ENCODE measurements at places on chromosomes 2 and 18.
A peak's percentile ranks its signal among the peaks of the same experiment; 100 is the strongest.

DNA sequence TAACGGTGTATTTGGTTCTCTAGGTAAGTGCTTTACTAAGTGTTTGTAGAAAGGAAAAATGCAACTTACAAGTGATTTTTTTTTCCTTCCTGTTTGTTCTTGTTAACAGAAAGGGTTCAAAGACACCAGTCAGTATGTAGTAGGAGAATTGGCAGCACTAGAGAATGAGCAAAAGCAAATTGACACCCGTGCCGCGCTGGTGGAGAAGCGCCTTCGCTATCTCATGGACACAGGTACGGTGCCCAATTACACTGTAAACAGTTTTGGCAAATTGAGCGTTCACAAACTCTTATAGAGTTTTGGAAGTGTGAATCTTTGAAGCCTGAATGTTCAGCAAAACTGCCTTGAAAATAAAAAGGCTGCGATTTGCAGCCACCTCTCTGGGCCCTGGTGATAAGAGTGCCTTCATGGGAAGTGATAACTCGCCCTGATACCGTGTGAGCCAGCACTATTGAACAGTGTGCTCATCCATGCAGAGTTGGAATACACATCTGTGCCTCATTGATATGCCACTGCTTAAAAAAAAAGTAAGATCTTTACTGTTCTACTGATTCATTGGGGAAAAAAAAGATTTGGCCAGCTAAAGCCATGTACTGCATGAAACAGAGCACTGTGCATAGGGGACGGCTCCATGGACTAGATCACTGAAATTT lies 54.0 kb upstream of the OTX1 start:
- DNase-seq = no peak

GRCh38 chr18:47381975-47382570 lies 130.6 kb upstream of the SKOR2 start:
- DNase-seq = no peak

- no peak for DNase-seq
Observed at GRCh38 chr2:127454595-127455565, 36.7 kb downstream of the PROC start.

GRCh38 chr2:104868505-104868866 lies 14.6 kb downstream of the POU3F3 start:
- DNase-seq = no peak

DNA sequence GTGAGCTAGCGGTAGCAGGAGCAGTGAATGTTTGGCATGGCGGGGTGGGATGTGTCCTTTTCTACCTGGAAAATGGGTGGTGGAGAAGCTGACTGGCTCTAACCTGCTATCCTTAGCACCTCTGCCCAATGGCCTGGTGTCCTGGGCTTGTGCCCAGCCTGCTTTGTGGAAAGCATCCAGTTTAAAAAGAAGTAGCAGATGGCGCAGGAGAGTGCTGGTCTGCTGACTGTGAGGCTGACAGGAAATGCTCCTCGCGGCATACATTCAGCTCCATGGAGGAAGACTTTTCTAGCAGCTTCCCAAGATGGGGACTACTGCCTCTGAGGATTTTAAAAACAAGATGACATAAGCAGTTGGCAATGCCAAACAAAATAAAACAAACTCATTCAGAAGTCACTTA lies 56.2 kb upstream of the LYPD6B start:
- no peak for DNase-seq

- DNase-seq = no peak
Observed at GRCh38 chr2:174977364-174977763, 27.8 kb downstream of the CHN1 start.

DNA sequence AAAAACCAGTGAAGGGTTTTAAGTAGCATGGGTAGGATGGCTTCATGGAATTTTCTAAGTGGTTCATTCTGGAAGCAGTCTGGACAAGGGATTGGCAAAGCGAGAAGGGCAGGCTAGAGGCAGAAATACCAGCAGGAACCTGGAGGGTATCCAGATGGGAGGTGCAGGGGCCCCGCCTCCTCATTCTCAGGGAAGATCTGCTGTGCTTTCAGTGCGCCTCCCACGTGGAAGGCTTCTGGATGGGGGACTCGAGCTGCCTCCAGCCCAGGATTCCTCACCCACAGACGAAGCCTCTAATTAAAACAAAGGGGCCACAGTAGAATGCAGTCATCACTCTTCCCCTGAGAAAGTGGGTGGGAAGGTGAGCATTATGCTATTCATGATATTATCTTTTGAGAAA lies 79.8 kb downstream of the VSNL1 start:
- DNase-seq = no peak

GRCh38 chr2:60544062-60544461 lies 9.4 kb downstream of the BCL11A start:
- no peak for DNase-seq

- DNase-seq = no peak
Observed at GRCh38 chr2:205058409-205058808, 513.1 kb downstream of the PARD3B start.

DNA sequence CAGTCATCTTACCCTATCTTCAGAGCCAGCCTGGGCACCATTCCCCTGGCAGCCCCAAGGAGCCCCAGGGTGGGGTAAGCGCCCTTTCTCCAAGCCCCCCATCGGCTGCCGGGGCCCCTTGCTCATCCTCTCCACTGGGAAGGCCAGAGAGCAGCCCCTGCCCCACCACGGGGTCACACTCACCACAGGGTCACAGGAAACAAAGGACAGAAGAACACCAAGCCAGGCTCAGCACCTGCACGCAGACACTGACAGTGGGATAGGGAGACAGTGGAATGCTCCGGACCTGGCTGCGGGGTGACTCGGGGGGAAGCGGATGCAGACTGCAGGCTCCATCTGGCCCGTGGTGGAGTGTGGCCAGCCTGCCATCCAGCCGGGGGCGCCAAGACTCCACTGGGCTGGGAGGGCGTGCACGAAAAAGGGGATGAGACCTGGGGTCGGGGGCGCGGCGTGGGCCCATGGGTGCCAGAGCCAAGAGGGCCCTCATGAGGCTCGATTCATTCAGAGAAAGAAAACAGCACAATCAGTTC lies 21.1 kb downstream of the HDAC4 start:
- DNase-seq = no peak

- no peak for DNase-seq
Observed at GRCh38 chr2:109339519-109339966, 210.5 kb downstream of the SH3RF3 start.

- peak; percentile 65 for DNase-seq
Observed at GRCh38 chr2:70069049-70069448, 18.2 kb upstream of the PCBP1 start.

DNA sequence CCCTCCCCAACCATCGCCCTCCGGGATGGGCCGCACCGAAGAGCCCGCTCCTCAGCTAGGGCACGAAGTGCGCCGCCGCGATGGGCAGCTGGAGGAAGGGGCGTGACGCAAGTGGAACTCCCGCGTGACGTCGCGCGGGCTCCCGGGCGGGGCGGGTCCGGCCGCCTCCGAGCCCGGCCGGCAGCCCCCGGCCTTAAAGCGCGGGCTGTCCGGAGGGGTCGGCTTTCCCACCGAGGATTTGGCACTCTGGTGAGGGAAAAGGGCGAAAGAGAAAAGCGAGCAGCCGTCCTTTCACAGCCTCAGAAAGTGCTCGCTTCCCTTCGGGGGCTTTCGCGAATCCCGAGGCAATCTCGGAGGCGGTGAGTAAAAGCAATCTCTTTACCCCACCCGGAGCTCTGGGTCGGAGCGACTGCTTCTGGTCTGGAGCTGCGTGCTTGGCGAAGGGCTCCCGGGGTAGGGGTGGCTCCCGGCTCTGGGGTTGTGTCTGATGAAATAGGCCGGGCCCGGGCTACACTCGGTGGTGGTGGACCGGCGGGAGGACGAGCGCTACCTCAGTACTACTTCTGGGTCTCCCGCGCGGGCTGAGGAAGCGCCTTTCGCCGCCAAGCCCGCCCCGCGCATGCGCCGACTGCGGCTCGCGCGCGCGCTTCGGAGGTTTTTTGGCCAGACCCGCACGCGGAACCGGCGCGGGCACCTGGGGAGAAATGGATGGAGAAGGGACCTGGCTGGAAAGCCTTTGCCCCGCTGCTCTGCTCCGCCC lies at the start of gene RBBP8:
Gene RBBP8 (plus strand): TSS at position 123 of the 760 bp plus-strand sequence. CDS start 3,524 bp downstream, outside the sequence.
- peak; percentile 72 for DNase-seq

- no peak for DNase-seq
Observed at GRCh38 chr2:36427790-36428243, 72.2 kb downstream of the CRIM1 start.

DNA sequence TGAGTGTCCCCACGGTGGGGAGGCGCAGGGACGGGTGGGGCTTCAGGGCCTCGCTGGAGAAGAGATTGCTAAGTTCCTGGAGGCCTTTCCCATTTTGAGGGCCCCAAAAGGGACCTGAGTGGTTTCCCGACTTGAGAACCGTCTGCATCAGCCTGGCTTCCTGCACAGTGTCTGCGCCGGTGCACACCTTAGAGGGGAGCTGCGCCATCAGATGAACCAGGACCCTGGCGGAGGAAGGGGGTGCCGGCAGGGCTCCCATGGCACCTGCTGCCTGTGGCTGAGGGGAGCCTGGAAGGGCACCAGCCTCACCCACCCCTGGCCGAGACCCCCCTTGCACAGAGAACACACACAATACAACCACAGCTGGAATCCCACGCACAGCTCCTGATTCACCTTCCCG lies 465.1 kb upstream of the MYT1L start:
- DNase-seq = no peak

DNA sequence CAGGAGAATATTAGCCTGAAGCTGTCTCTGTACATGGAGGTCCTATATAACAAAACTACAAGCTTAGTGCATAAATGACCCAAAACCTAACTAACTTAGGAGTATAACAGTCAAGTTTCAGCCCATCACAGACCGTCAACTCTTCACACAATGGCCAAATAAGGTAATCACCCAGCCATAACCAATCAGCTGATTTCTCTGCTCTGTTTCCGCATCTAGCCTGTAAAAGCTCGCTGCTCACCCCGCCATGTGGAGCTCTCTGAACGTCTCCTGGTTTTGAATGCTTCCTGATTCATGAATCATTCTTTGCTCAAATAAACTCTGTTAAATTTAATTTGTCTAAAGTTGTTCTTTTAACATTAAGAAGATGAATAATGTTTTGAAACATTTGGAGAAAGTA lies 593.6 kb downstream of the TMX3 start:
- no peak for DNase-seq

DNA sequence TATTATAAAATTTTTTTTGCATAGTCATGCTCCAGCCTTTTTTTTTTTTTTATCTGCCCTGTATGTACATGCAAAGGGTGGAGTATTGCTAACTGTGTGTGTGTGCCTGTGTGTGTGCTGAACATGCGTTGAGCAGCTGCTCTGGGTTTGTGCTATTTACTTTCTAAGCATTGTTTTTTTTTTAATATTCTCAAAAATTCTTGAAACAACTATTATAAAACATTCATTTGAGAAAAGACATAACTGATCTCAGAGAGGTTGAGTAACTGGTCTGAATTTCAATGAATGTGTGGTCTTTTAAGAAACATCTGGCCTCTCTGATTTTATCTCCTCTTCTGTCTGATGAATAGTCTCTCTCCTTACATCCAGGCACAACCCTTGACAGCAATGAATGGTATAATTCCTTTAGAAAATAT lies 366.0 kb upstream of the SLC14A2 start:
- DNase-seq = no peak

GRCh38 chr2:21257621-21258020 lies 133.9 kb downstream of the TDRD15 start:
- no peak for DNase-seq

- no peak for DNase-seq
Observed at GRCh38 chr2:26945991-26946750, 24.3 kb upstream of the MAPRE3 start.

DNA sequence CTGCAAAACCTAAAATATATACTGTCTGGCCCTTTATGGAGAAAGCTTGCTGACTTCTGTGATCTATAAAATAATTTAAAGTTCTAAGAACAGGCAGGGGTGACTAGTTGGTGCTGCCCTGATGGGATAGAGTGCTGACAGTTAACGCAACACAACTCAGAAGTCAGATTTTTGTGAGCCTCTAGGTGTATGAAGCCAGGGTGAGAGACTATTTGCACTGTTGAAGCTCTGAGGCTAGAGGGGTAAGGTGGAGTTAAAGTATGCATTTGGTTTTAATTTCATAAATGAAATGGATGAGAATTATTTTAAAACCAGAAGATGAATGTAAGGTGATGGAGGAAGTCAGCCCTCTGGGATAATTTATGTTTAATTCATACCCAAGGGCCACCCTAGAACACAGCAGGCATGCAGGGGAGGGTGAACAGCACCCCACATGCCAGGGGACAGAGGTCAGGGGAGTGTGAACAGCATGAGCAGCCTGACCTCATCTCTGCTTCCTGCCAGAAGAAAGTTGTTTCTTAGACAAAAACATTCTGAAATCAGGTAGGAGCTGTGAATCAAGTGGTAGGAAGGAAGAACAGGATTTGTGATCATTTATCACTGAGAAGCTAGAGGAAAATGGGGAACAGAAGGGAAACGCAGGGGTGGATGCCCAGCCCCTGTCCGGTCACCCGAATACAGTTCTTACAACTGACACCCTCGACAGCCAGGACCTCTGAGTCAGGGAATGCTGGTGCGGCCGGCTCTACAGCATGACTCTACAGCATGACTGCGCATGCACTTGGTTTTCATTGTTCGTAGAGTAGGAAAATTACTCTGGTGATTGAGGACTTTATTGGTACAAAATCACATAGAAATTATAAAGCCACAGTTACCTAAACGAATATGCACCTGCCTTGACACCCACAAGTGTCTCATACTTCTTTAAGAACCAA lies 93.1 kb downstream of the MBP start:
- no peak for DNase-seq

DNA sequence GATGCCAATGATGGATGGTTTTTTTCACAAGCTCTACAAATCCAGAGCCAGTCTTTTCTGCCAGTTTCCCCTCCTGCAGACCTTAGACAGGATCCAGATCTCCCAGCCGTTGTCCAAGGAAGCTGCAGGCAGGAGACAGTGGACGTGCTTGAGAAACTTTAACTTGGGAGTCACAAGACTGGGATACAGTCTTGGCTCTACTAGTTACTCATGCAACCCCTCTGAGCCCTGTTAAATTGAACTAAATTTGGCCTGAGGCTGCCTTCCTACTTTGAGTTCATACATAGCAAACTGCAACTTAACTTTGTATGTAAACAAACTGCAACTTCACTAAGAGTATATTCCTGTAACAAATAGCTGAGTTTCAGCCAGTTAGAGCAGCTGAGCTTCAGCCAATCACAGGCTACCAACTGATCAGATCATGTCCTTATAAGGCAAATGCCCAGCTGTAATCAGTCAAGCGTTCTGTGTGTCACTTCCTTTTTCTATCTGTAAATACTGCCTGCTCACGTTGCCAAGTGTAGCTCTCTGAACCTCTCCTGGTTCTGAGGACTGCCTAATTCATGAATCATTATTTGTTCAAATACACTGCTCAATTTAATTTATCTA lies 140.9 kb downstream of the CAPN13 start:
- no peak for DNase-seq

GRCh38 chr2:159798376-159798725 lies 343 bp upstream of the CD302 start:
- no peak for DNase-seq

- no peak for DNase-seq
Observed at GRCh38 chr2:128280901-128281321, 37.8 kb downstream of the HS6ST1 start.
